NT2/D1 (cell line): ENCODE measurements at places on chromosomes 1 and 21.

DNA sequence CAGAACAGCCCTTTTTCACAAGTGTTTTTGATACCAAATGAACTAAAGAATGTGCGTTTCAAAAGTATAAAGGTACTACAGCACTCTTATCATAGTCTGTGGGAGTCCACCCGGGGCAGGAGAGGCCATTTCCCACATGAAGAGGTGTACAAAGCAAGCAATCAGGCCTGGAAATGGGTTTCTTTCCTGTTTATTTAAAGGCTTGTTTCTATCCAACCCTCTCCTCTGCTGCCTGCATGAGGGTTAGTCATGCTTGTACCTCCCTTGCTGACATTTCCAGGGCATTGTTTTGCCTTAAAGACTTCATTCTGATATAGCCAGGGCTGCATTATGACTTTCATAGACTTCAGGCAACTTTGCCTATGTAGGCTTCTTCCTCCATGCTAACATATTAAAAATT, 11.6 kb downstream of the SELP start:
- DNase-seq: no peak

DNA sequence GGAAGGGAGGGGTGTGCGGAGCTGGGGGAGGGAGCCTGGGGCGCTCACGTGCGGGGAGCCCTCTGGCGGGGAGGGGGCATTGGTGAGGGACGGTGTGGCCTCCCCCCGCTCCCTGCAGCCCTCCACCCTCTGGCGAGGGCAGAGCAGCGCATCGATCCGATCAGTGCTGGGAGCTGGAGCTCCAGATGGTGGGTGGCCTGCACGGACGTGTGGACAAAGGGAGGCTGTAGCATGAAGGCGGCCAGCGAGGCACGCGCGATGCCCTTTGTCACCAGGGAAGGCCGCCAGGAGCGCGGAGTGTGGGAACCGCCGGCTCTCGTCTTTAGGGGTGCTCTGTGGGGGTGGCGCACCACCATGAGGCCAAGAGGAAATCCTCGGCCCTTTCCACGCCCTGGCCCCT, 5.4 kb upstream of the HES5 start:
- DNase-seq: no peak

GRCh38 chr1:246232126-246232525, 275.0 kb downstream of the SMYD3 start:
- no peak for DNase-seq

GRCh38 chr1:27821761-27822315, 8.7 kb upstream of the PPP1R8 start:
- DNase-seq: no peak

DNA sequence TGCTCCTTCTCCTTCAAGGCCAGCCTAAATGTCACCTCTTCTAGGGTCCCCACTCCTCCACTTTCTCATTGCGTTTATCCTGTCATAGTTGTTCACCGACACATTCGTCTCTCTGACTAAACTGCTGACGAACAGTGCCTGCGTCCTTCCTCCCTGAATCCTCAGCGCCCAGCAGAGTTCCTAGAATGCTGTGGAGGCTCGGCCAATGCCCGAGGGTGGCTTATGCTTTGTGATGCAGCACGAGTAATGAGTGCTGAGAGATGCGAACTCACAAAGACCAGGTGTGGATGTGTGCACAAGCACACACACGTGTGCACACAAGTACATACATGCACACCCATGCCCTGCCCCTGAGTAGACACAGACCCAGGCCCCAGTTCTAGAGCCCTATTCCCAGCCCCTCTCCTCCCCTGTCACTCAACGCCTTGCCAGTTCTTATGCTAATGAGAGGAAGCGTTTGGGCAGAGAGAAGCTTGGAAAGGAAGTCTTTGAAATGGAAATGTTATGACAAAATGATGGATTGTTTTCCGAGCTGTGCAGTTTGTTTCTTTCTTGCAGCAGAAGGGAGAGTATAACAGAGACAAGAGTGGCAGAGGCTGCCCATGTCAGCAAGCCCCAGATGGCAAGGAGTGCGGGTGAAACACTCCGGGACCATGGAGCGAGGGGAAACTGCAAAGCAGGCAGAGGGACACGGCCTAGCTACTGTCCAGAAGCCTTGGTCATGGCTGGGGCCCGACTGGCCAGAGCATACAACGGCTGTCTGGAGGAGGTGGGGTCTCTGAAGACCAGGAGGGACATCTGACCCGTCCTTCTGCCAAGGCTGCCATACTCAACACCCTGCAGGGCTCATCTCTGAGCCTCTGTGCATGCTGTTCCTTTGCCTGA, 24.2 kb downstream of the KCNA10 start:
- peak; percentile 36 for DNase-seq

DNA sequence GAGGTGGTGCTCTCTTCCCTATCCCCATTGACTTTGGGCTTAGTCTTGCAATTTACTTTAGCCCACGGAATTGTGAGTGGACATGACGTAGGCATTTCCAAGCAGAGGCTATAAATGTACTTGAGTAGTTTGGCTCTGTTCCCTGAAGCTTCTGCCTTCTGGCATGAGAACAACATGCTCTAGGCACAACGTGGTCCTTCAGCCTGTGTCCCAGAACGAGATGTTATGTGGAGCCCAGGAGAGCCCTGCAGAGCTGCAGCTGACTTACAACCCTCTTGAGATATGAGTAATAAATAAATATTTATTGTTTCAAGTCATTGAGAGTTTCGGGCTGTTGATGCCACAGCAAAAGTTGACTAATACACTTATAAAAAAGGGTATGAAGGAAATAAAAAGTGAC, 105.2 kb upstream of the HMGB4 start:
- no peak for DNase-seq

- no peak for DNase-seq
Observed at GRCh38 chr1:196603651-196604050, 4.6 kb downstream of the KCNT2 start.

DNA sequence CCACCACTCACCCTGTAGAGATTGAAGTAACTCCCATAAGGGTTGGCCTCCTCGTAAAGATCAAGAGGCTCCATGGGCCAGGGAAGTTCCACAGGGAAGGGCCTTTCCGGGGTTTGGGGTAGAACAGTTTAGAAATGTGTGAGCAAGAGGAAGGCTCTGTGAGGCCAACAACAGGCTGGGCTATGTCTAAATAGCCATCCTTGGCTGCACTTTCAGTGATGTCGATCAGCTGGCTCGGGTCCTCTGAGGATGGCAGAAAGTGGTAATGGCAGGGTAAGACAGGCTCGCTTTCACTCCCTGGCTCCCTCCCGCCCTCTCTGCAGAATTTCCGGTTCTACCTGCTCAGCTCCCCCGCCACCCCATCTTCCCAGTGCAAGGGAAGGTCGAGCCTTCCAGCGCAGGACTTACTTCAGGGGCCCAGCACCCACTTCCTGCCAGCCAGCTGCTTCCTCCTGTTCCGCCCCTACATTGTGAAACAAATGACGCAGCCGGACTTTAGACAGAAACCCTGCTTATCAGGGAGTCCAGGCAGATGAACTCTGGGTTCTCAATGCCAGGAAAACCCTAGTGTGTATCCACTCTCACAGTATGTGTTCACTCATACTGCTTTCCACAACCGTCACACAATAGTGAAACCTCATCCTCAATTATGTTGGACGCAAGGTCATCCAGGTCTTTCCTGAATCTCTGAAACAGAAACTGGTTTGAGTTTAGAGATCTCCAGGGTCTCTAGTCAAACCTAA, 7.3 kb downstream of the F11R start:
- no peak for DNase-seq

DNA sequence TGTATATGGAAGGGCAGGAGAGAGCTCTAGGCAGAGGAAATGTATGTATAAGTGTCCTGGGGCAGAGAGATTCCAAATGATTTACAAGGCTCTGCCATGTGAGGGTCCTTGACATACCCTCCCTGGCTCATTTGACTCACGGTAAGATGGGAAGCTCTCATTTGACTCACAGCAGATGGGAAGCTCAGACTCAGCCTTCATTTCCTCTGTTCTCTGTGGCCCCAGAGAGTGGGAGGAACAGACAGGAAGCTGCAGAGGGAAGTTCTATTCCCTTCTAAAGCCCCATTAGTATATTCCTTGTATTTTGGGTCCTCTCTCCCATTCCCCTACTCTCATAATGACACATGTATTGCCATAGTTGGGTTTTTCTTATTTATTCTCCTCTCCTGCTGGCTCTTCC, 44.9 kb downstream of the FOXD2 start:
- no peak for DNase-seq
